Cerebellar nuclear complex (tissue), 1 donor: ENCODE measurements at places on chromosomes 1 and 21.
A peak's percentile ranks its signal among the peaks of the same experiment; 100 is the strongest.

GRCh38 chr1:32471695-32472362 is 7.0 kb downstream of the ZBTB8B start:
- DNase-seq = no peak

DNA sequence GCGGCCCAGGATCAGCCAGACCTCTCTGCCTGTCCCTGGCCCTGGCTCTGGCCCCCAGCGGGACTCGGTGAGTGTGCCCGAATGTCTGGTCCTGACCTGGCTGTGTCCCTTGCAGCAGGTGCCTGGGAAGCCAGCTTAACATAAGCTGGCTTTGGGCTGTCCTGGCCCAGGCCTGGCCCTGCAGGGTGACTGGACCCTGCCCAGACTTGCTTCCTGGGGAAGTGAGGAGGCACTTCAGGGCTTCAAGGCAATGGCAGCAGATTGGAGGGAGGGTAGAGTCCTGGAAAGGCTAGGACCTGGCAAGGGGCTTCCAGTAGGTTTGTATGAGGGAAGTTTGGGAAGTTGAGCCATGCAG is 16.4 kb downstream of the RPS6KA1 start:
- peak; percentile 42 for DNase-seq

- DNase-seq = no peak
Observed at GRCh38 chr1:201491896-201492511, 14.9 kb downstream of the CSRP1 start.

DNA sequence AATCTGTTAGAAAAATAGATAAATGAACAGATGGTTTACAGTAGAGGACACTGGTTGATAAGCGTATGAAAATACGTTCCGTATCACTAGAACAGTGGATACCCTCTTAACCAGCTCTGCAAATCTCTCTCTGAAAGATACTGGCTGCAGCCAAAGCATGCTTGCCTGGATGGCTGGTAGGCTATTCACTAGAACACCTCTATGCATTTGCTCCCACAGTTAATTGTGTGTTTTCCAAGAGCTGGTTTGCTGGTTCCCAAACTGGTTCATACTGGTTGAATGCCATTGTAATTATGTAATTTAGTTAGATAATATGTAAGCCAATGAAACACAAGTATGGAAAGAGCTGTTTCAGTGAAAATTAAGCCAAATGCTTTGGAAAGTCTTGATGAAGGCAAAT is 126.6 kb downstream of the C1orf21 start:
- no peak for DNase-seq

GRCh38 chr1:31671147-31671546 is 26.5 kb upstream of the PEF1 start:
- DNase-seq = no peak

GRCh38 chr1:192252776-192253175 is 64.0 kb upstream of the RGS21 start:
- no peak for DNase-seq

- no peak for DNase-seq
Observed at GRCh38 chr1:14499312-14500040, 99.0 kb upstream of the KAZN start.

DNA sequence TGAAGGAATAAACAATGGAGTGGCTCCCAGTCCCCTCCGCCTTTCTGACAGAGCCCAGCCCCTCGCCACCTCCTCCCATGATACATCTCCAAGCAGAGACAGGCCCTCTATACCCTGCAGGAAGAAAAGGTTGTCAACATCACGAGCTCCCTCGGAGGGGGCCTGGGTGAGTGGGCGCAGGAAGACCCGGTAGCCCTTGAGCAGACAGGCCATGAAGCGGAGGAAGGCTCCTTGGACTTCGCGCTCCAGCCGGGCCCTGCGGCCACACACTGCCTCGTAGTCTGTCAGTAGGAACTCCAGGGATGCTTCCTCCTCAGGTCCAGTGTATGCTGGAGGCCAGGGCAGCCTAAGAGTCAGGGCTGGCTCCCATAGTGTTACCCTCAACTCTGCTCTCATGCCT is 7.0 kb downstream of the DENND4B start:
- no peak for DNase-seq

DNA sequence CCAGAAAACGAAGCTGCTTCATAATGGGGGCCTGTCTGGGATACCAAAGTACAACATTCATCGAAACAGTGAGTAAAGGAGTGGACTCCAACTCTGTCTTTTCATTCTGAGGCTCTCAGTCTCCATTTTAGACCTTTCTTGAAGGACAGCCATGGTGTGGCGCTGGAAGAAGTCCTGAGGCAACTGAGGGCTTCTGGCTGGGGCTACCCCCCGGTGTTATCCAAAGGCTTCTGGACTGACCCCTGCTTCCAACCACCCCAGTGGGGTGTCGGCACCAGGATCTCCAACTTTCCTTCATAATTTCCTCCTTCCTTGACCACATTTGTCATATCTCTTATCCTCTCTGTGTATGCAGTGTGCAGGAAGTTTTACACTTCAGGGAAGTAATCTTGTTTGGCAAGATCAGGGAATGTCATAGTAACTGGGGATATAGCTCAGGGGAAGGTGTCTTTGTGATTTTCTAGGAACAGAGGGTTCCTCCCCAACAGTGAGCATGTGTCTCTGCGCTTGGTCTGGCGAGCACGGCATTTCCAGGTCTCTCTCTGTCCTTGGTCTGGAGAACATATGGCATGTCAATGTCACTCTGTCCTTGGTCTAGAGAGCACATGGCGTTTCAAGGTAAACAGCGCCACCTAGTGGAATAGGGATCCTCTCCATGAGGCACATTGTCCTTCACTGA is 19.4 kb upstream of the BSDC1 start:
- DNase-seq = no peak

DNA sequence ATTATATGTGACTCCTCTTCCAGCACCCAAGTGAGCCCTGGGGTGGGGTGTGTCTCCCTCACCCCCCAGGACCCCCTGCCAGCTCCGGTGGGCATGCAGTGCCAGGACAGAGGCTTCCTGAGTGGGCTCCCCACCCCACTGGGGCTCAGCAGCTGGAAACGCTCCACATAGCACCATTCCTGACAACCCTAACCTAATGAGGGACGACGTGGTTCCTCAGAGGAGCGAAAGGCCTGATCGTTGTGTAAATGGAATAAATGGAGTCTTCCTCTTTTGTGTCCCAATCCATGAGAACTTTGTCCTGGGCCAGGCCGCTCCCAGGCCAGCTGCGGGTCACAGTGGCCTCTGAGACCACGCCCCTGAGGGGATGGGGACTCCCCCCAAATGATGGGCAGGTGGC is 1.8 kb upstream of the TSPEAR start:
- DNase-seq = no peak

DNA sequence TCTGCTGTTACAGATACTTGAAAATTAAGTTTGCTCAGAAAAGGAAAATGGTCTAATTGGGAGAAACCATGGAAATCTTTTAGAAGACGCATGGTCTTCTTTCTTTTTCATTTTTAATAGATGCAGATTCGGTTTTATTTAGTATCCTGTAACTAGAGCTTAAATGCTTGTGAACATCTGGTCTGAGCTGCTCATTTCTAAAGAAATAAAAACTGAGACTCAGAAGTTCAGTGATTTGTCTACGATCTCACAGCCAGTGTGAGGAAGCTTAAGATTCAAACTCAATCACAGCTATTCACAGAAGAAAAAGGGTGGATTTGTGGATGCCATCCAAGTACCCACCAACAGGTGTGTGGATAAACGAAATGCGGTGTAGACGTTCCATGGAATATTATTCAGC is 80.0 kb upstream of the TIAM1 start:
- DNase-seq = no peak

GRCh38 chr21:39837861-39838359 is 29.3 kb upstream of the PCP4 start:
- DNase-seq = no peak

- no peak for DNase-seq
Observed at GRCh38 chr21:16370186-16370585, 640.4 kb downstream of the USP25 start.

DNA sequence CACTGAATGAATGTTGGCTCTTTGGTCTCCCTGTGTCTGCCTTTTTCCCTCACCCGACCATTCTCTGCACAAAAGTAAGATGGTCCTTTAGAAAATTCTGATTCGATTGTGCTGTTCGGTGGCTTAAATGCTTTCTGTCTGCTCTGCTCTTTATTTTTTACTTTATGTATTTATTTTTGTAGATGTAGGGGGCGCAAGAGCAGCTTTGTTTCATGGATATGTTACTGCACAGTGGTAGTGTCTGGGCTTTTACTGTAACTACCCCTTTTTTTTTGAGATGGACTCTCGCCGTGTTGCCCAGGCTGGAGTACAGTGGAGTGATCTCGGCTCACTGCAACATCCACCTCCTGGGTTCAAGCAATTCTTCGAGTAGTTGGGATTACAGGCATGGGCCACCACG is 15.7 kb downstream of the NLRP3 start:
- no peak for DNase-seq

DNA sequence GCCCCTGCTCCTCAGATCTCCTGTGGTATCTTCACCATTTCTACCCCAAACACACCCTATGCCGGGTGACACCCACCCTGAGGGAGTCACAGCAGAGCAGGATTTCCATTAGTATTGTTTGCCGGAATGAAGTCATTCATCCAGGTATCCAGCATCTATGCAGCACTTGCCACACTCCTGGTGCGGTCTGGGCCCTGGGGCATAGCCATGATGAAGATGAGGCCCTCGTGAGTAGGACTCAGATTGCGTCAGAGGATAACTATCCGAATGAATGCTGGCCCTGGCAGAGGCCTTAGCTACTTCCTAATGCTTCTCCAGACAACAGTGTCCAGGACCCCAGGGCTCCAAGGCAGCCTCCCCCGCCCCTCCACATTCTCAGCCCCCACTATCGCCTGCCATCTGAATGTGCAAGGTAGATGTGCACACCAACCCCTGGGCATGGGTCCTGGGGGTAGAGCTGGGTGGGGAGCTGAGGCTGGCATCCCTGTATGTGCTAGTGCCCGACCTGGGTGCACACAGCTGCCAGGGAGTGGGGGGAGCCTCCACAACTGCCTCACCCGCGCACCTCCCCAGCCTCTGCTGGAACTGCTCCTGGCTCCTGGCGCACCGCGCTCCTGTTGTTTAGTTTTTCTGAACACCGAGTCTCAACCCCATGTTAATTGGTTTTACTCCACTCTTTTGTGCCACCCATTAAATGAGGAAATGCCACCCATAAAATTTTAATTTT is 25.5 kb upstream of the ZC3H12A start:
- DNase-seq = no peak

DNA sequence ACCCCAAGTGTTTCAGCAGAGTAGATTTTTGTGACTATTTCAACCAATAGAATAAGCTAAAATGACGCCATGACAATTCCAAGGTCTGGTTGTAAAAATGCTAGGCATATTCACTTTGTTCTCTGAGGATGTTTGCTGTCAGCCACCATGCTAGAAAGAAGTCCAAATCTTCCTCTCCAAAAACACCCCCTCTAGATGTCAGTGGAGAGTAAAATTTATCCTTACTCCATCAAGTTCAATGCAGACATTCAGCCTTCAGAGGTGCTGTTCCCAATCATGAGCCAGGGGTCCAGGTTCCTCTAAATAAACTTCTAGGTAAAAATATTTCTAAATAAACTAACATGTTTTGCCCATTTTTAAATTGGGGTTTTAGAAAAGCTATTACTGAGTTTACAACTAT is 395.4 kb upstream of the ADAMTS5 start:
- no peak for DNase-seq

- DNase-seq = no peak
Observed at GRCh38 chr1:54220004-54220811, 20.2 kb downstream of the MRPL37 start.

DNA sequence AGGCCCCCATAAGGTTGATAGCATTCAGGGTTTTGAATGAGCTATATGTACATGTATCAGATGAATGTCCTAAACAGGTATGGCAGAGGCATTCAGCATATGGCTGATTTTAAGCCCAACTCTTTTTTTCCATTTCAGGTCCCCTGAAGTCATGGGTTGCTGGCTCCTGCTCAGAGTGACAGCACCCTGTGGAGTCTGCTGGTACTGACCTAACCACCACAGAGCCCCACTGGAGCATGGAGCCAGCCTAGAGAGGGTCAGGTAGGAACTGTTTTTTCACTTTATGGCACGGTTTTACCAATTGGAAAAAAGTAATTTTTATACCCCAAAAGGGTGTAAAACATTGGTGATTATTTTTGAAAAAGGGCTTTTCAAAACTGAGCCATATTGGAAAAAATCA is 82.5 kb upstream of the MPC2 start:
- DNase-seq = no peak

DNA sequence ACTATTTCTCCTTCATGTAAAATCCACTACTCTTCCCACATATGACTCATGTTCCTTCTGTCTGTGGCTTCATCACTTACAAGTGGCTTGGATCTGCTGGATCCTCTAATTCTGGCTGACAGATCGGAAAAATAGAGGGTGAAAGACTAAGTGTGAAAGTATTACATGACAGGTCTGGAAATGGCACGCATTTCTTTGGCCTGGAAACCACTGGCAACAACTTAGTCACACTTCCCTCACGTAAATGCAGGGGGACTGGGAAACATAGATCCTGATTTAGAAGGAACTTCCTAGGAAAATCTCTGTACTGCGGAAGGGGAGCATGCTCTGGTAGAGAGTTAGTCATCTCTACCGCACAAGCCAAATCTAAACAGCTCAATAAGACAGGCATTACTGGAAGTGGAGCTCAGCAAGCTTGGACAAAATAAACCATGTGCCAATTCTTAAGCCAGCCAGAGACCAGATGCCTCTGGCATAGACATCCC is 305.4 kb upstream of the PTBP2 start:
- DNase-seq = no peak

DNA sequence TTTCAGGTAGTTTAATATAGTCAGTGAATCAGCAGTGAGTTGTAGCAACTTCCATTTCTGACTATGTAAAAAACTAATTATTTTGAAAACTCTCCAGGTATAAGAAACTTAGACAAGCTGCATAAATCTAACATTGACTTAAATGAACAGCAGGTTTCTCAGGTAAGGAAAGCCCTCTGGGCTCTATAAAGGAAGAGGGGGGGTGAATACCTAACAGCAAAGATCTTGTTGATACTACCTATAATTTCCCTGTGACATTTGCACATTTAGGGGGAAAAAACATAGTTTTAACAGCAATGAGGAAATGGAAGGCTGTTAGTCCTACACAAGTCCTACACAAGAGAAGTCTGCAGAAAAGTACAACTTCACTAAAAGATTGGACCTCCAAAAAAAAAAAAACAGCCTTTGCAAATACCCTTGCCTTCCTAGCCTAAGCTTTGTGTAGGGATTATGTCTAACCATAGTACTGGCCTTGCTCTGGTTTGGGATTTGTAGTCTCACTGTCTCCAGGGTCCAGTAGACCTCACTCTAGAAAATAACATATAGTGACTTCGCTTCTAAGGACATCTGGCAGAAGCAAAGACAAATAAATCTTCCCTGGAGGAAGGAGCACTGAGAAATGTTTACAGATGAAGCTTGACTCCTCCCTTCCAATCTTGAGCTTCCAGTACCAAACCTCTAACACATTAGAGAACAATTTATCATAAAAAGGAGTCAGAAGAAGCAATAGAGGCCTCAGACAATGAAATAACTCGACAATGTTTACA is 459.8 kb downstream of the DSCAM start:
- no peak for DNase-seq

GRCh38 chr1:234710381-234710780 is 100.4 kb upstream of the IRF2BP2 start:
- no peak for DNase-seq
